Eye (tissue), 1 donor: ENCODE measurements at places on chromosomes 3 and 15.

GRCh38 chr15:92676561-92676960, 21.0 kb upstream of the FAM174B start:
- DNase-seq, result no peak

- DNase-seq, result peak; percentile 92
Measured at GRCh38 chr15:65355173-65355987, 22.4 kb downstream of the IGDCC3 start.

DNA sequence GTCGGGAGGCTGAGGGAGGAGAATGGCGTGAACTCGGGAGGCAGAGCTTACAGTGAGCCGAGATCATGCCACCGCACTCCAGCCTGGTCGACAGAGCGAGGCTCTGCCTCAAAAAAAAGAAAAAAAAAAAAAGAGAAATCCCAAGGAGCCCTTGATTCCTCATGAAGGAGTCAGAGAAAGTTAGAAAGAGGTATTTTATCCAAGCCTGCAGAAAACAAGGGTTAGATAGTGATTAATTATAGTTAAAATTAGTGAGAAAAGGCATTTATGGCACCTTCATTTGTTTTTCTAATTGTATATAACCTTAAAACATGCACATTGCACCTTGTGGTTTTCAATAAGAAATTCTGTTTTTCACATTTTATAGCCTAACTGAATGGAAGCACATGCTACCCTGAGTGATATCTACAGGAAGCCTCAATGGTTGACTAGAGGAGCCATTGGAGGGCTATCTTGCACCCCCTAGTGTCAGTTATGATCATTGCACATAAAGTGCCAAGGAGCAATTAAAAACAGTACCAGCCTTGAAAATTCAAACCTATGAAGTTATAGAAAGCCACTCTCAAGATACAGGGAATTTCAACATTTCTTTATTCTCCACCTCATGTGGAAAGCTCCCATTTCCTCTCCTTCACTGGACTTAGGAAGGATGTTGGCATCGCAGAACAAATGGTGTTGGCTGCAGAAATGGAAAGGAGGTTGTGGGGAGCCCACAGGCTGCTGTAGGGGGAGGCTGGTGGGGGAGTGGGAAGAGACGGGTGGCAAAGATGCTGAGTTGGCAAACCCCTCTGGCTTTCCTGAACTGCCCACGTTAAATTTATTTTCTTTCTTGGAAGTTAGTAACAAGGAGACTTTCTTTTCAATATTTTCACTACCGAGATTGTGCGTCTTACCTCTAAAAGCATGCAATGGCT, 48.5 kb downstream of the ITGA11 start:
- peak; percentile 62 for DNase-seq

GRCh38 chr3:41208507-41209220, 9.4 kb downstream of the CTNNB1 start:
- DNase-seq, result no peak
